Fibroblast of skin of back (primary cell): ENCODE measurements at places on chromosomes 11 and 22.

DNA sequence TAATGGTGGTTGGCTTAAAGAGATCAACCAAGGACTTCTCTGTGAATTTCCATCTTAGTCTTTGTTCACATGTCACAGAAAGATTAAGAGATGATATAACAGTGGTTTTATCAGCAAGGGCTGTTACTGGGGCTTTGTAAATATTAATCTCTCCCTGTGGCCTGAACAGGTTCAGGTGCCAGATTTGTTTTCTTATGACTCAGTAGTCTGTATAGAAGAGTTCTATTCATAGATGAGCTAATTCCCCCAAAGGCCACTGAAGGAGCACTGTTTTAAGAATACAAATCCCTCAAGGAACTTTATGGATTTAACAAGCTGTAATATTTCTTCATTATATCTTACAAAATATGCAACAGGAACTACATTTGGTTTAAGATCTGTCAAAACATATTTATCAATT lies 50.4 kb downstream of the TCP11L1 start:
- DNase-seq: no peak

GRCh38 chr11:117905524-117905923 lies 23.7 kb downstream of the TMPRSS13 start:
- DNase-seq: no peak

DNA sequence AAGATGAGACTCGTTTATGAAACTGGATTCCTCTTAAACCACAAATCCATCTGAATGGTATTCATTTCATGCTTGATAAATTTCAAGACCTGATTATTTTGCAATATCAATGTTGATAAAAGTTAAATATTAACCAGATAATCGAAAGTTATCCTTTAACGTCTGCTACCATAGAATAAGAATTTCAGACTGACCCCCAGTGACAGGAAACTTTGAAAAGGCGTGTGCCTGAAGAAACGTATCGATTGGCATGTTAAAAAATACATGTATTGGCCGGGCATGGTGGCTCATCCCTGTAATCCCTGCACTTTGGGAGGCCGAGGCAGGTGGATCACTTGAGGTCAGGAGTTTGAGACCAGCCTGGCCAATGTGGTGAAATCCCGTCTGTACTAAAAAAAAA lies 13.9 kb downstream of the SCGB1A1 start:
- DNase-seq: no peak

DNA sequence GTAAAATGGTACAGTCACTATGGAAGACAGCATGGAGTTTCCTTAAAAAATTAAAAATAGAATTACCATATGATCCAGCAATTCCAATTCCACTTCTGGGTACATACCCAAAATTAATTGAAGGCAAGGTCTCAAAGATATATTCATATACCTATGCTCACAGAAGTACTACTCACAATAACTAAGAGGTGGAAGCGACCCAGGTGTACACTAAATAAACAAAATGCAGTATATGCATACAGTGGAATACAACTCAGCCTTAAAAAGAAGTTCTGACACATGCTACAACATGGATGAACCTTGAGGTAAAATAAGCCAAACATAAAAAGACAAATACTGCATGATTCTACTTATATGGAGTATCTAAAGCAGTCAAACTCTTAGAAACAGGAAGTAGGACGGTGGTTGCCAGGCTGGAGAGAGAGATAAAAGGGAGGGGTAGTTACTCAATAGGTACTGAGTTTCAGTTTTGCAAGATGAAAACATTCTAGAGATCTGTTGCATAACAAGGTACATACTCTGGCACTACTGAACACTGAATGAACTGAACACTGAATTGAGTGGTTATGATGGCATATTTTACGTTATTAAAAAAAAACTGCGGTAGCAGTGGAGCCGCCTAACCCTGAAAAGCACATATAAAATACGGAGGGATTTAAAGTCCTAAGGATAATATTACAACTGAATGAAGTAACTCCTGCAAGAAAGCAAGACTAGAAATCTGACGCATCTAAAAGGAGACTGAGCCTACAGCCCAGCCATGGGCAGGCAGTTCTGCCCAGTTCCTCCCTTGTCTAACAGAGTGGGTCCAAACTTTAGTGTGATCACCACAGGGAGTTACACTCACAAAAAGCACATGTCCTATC lies 12.8 kb downstream of the DGCR2 start:
- no peak for DNase-seq

GRCh38 chr11:10268746-10269488 lies 25.1 kb downstream of the SBF2 start:
- peak; percentile 51 for DNase-seq

DNA sequence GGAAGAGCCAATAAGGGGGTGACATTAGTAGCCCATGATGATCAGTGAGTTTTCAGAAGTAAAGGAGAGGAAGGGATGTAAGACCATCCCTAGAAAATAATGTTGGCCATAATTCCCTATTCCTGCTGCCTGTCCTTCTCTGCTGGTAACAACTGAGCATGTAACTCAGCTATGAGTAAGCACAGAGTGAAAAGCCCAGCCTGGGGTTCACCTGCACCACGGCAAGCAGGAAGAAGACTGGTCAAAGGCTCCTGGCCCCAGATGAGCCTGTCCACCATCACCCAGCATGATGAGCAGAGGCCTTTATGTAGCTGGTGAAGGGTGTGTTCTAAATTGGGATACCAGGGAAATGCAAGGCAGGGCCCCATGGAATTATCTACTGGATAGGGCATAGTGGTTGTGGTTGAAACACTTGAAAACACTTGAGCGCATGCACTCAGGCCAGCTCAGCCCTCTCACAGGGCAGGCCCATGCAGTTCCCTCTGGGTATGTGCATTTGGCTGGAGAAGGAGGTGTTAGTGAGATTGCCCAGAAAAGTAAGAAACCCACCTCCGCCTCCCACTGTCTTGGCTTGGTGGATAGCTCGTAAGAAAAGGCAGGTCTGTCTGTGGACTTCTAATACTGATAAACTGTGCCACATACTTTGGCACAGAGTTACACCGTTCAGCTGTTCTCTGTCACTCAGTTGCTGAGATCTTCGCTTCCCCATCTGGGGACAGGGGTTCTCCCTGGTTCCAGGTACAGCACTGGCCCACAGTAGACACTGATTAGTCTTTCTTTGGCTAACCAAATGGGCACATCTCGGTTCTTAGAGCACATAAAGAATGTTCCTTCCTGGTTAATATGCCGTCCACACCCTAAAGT lies 86.8 kb downstream of the AMOTL1 start:
- DNase-seq: no peak
